ENCODE measurements at places on chromosomes 12 and 14. TPM values are rescaled to one million over a fixed set of nuclear protein-coding genes. Genes with fewer than 3 reads are reported as not detected.

Gene KRT77
- total RNA-seq, result not detected

Gene SLCO1B1
- total RNA-seq, result not detected

Gene MTRFR
- total RNA-seq, result 25.8 TPM

Gene LRRC43
- 2.8 TPM for total RNA-seq

Gene DPF3
- total RNA-seq, result 0.37 TPM

Gene LGR5
- not detected for total RNA-seq

- peak overlapping the region; percentile 100 for H3K27ac ChIP-seq
- no peaks in the 10 kb centered on the region for H3K36me3 ChIP-seq
- ATAC-seq, result peak; percentile 23
- H3K4me1 ChIP-seq, result peaks cover 35% of the 10 kb centered on the region
Observed at GRCh38 chr12:121800694-121801594, 2.9 kb upstream of the SETD1B start.

- no peaks in the 10 kb centered on the region for H3K4me1 ChIP-seq
- H3K36me3 ChIP-seq, result no peaks in the 10 kb centered on the region
- H3K4me3 ChIP-seq, result no peak overlapping the region
- no peak for ATAC-seq
Observed at GRCh38 chr12:29754235-29755189, 29.2 kb downstream of the TMTC1 start.

DNA sequence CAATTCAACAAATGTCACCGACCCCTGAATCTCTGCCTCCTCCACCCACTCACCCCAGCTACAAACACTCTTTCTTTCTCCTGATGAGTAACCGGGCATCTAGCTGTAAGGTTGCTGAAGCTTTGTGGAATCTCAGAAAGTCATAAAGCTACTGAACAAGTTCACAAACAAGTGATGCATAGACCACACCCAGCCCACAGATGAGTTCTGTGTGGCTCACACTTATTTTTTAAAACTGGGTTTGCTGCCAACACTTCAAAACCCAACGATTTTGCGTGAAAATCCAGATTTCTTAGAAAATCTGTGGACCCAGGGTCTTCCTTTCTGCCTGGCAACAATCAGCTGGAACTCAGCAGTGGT lies 96.1 kb downstream of the APAF1 start:
- no peak overlapping the region for H3K27ac ChIP-seq
- H3K4me1 ChIP-seq, result peaks cover 22% of the 10 kb centered on the region

GRCh38 chr14:37643701-37644100 lies 48.3 kb downstream of the TTC6 start:
- H3K36me3 ChIP-seq, result no peaks in the 10 kb centered on the region
- H3K4me3 ChIP-seq, result no peak overlapping the region
- ATAC-seq, result no peak
- peaks cover 3% of the 10 kb centered on the region for H3K27me3 ChIP-seq
- no peak overlapping the region for H3K27ac ChIP-seq

GRCh38 chr12:56723889-56724700 lies 1.0 kb downstream of the NACA start:
- H3K4me3 ChIP-seq, result peak overlapping the region; percentile 98
- H3K27ac ChIP-seq, result peak overlapping the region; percentile 94
- ATAC-seq, result peak; percentile 24
- H3K4me1 ChIP-seq, result peaks cover 40% of the 10 kb centered on the region
- H3K27me3 ChIP-seq, result no peaks in the 10 kb centered on the region
- no peaks in the 10 kb centered on the region for H3K36me3 ChIP-seq

DNA sequence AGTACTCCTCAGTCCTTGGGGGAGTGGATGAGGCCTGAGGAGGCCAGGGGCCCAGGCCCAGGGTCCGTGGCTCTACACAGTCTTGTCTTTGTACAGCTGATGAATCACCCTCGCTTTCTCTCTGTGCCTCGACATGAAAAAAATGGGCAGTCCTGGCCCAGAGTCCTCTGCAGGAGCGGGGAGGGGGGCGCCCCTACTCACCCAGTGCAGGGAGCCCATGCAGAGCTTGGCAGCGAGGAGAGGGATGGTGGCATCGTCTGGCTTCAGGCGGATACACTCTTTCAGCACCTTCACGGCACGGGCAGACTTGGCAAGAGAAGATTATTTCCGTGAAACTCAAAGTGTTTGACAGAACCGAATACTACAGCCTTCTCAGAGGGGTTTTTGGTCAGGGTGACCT lies 159.3 kb downstream of the TTC7B start:
- H3K4me1 ChIP-seq, result peaks cover 73% of the 10 kb centered on the region
- ATAC-seq, result peak; percentile 27
- no peak overlapping the region for H3K4me3 ChIP-seq
- H3K36me3 ChIP-seq, result no peaks in the 10 kb centered on the region
- no peaks in the 10 kb centered on the region for H3K27me3 ChIP-seq
- H3K27ac ChIP-seq, result peak overlapping the region; percentile 65

DNA sequence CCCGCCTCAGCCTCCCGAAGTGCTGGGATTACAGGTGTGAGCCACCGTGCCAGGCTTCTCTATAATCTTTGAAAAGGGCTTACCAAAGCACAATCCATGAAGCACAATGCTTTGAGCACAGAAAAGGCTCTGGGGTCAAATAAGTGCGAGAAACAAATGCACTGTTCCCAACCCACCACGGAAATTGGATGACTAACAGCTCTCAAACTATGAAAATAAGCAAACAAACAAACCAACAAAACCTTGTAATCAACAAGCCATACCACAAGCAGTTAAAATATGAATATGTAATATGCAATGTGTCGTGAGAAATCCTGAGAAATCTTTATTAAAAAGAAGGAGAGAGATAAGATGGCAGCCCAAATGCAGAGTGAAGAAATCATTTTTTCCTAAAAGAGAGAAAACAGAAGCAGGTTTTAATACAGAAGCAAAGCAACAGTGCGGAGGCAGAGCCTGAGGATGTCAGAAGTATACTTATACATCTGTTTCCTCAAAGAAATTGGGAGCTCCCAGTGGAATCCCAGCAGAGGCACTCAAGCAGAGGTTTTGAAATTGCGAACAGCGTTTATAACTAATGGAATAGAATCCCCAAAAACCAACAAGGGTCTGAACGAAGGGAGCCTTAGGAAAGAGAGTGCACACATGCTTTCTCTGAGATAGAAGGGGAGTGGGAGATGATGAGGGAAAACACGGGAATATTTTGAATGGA lies 17.1 kb downstream of the SMCO2 start:
- no peaks in the 10 kb centered on the region for H3K36me3 ChIP-seq
- H3K4me1 ChIP-seq, result no peaks in the 10 kb centered on the region
- H3K27ac ChIP-seq, result no peak overlapping the region

DNA sequence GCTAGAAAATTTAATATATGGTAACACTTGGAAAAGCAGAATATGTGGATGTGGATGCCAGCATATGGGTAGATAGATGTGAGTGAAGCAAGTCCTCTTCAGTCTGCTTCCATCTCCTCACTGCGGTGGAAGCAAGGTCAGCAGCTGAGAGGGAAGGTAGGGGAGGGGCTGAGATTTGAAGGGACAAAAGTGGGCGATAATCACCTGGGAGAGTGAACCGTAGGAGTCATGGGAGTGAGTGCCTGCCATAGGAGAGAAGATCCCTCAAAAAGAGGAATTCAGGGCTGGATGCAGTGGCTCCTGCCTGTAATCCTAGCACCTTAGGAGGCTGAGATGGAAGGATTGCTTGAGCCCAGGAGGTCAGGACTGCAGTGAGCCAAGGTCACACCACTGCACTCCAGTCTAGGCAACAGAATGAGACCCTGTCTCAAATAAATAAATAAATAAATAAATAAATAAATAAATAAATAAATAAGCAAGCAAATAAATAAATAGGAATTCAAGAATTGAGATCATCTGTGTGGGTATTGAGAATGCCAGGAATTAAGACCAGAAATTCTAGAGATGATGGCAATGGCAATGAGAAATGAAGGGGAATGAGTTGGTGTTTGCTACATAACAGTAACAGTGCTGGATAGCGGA lies 123.4 kb downstream of the BICD1 start:
- H3K27me3 ChIP-seq, result no peaks in the 10 kb centered on the region
- no peak for ATAC-seq
- H3K4me3 ChIP-seq, result no peak overlapping the region
- H3K27ac ChIP-seq, result no peak overlapping the region
- no peaks in the 10 kb centered on the region for H3K4me1 ChIP-seq

DNA sequence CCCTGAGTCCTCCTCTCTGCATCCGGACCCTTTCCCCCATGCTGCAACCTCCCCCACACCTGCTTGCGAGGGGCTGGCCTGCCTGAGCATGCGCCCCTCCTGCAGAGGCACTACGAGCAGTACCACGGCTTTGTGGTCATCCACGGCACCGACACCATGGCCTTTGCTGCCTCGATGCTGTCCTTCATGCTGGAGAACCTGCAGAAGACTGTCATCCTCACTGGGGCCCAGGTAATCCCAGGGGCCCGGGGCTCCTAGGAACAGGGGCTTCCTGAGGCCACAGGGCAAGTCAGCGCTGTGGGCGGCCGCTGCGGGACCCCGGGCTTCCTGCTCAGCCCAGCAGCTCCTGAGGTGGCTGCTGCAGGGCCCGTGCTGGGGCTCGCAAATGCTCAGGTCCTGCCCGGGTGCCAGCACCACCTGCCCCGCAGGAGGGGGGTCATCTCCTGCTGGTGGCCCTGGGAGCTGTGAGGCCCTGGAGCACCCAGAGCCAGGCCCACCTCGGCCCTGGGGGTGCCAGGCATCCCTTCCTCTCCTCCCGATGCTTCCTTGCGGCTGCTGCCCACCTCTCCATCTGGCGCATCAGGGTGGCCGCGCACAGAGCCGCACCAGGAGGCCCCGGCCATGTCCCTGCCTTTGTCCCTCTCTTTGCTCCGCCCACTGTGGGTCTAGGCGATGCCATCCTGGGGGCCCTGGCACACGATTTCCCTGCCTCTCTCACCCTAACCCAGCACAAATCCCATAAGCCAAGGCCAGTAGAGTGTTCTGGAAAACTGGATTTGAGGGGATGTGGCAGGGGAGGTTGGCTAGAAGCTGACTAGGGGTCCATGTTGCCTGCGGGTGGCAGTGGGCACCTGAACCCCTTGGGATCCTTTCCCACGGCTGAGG lies 10.2 kb downstream of the ASPG start:
- H3K4me1 ChIP-seq, result peaks cover 7% of the 10 kb centered on the region
- H3K36me3 ChIP-seq, result no peaks in the 10 kb centered on the region
- peaks cover 51% of the 10 kb centered on the region for H3K27me3 ChIP-seq
- no peak overlapping the region for H3K27ac ChIP-seq
- ATAC-seq, result no peak

DNA sequence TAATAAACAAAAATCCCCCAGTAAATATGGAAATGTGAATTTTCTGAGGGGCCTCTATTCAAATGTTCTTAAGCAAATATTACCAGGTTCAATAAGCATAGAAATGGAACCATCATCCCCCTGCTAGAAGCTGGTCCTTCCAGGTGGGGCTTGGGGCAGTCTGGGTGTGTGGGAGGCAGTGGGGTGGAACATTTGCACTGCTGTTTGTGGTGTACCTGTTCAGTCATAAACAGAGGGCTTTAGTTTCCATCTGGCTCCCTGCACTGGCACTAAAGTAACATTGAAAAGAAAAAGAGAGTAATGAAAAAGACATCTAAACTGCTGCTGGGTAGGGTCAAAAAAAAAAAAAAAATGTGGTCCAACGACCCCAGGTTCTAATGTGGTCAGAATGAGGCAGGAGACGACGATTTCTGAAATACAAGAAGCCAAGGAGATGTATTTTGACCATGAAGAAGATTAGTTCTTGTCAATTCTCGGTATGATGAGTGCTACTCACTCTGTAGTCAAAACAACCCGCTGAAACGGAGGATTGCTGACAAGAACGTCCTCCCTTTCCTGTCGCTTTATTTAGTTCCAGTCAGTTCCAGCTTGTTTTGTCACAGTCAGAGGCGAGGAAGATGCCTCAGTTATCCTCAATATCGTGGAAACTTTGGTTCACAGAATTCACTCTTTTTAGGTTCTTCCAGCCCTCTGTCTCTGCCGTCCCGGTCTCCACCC lies 44.2 kb upstream of the MANSC4 start:
- ATAC-seq, result no peak
- H3K27ac ChIP-seq, result no peak overlapping the region
- H3K4me1 ChIP-seq, result no peaks in the 10 kb centered on the region
- H3K27me3 ChIP-seq, result no peaks in the 10 kb centered on the region
- H3K36me3 ChIP-seq, result no peaks in the 10 kb centered on the region

- no peak overlapping the region for H3K27ac ChIP-seq
- ATAC-seq, result no peak
- H3K36me3 ChIP-seq, result no peaks in the 10 kb centered on the region
- no peaks in the 10 kb centered on the region for H3K4me1 ChIP-seq
- H3K4me3 ChIP-seq, result no peak overlapping the region
- H3K27me3 ChIP-seq, result no peaks in the 10 kb centered on the region
Observed at GRCh38 chr14:84468153-84468552, 1061.8 kb upstream of the FLRT2 start.

DNA sequence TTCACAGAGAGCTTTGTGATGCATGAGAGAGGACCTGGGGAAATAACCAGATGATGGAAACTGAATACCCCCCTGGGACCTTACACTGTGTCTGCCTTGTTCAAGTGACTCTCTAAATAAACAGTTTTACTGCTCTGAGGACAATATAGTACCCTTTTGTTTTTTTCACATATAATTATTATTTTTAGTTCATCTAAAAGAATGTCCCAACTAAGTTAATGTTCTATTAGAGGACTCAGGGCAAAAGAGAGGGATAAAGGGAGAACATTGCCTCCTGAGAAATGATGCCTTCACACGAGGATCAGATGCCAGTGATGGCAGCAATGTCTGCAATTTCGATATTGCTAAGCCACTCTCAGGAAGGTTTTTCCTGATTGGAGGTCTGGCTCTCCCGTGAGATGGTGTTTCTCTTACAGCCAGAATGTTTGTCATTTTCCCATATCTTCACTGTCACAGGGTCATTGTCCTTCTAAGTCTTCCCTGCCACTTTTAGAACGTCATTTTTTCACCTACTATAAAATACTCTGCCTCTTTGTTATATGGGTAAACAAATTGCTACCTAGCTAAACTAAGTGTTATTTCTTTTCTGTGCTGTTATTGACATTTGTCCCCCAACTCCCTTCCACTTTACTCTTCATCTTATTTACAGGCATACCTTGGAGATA lies 201.6 kb downstream of the RAD51B start:
- no peak overlapping the region for H3K27ac ChIP-seq
- no peaks in the 10 kb centered on the region for H3K36me3 ChIP-seq
- peaks cover 38% of the 10 kb centered on the region for H3K4me1 ChIP-seq

GRCh38 chr12:98793121-98793520 lies 148.0 kb downstream of the APAF1 start:
- ATAC-seq, result no peak
- H3K36me3 ChIP-seq, result no peaks in the 10 kb centered on the region
- no peaks in the 10 kb centered on the region for H3K4me1 ChIP-seq
- H3K4me3 ChIP-seq, result no peak overlapping the region

GRCh38 chr12:51626629-51627028 lies 35.6 kb downstream of the SCN8A start:
- H3K36me3 ChIP-seq, result no peaks in the 10 kb centered on the region
- H3K27me3 ChIP-seq, result peaks cover 4% of the 10 kb centered on the region
- no peak overlapping the region for H3K4me3 ChIP-seq
- no peak overlapping the region for H3K27ac ChIP-seq
- no peaks in the 10 kb centered on the region for H3K4me1 ChIP-seq
- ATAC-seq, result no peak

- no peak overlapping the region for H3K4me3 ChIP-seq
- no peaks in the 10 kb centered on the region for H3K36me3 ChIP-seq
- no peaks in the 10 kb centered on the region for H3K27me3 ChIP-seq
- no peak for ATAC-seq
- H3K27ac ChIP-seq, result no peak overlapping the region
Observed at GRCh38 chr12:18849080-18849479, 111.2 kb downstream of the CAPZA3 start.
